Type B pancreatic cell (in vitro differentiated cells): ENCODE measurements at places on chromosomes 2 and 18. TPM values are rescaled to one million over a fixed set of nuclear protein-coding genes. Genes with fewer than 3 reads are reported as not detected.

VWA3B gene
- total RNA-seq, result 0.38 and 4.1 TPM in 2 replicates

ERFE gene
- total RNA-seq, result 0.29 and 3.8 TPM in 2 replicates

NYAP2 gene
- 0.46 and 1.00 TPM in 2 replicates for total RNA-seq

GPBAR1 gene
- 2.1 and 5.7 TPM in 2 replicates for total RNA-seq

DNA sequence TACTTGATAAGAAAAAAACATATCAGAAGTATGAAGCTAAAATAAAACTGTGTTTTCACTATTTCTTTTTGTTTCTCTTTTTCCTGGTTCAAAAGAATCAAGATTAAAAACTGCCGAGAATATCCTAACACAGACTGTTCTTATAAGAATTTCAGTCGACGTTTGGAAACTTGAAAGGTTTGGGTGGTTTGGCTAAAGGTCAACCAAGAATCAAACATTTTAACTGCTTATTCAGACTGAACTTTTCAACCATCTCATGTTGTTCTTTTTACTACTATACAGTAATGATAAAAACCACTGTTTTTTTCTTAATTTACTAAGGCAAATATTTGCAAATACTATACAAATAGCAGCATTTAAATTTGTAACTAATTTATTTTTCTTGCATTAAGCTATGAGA is 308.5 kb upstream of the TFPI start:
- no peak for DNase-seq

DNA sequence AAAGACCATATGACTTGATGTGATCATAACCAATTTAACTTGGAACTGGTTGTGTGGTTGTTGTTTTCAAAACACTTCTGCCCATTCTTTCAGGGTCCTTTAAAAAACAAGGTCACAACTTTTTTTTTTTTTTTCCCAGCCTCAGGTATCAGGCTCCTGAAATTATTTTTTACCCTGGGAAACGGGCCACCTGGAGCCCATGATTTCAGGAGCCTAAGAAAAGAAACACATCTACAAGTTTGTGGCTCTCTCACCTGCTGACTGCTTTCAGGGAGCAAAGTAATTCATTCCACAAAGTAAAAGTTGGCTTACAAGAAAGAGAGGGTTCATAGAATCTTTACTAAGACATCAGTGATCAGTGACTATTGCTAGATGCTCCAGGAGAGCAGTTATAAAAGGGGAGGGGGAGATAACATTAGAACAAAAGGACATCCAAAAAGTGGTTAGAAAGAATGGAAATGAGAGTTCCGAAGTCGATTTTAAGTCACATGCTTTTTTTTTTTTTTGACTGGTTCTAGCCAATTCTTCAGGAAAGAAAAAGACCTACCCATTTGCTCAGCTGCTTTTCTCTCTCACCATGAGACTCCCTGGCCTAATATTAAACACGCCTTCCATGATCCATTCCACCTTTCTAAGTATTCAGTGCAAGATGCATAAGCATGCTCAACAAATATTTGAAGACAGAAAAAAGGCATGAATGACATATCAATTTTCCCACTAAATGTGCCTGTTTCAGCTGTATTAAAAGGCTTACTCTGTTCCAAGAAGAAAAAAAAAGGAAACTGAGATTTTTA is 267.3 kb downstream of the LRATD1 start:
- no peak for DNase-seq

DNA sequence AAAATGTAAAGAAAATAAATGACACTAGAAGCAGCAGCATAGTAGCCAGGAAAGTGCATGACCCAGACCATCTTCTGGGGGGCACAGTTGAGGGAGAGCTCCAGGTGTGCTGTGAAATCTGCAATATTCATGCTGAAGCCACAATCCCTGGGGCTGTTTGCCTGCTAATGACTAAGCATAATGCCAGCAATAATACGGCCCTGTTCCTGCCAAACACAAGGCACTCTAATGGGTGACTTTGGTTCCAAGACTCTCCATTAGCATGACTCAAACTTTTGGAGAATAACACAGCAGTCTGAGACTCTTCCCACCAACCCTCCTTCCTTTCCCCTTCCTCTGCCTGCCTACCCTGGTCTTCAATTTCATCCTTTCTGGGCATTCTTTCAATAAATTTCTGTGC is 77.9 kb upstream of the DOCK10 start:
- DNase-seq, result no peak

- no peak for DNase-seq
Measured at GRCh38 chr18:67916097-67916496, 399.6 kb upstream of the DSEL start.

DNA sequence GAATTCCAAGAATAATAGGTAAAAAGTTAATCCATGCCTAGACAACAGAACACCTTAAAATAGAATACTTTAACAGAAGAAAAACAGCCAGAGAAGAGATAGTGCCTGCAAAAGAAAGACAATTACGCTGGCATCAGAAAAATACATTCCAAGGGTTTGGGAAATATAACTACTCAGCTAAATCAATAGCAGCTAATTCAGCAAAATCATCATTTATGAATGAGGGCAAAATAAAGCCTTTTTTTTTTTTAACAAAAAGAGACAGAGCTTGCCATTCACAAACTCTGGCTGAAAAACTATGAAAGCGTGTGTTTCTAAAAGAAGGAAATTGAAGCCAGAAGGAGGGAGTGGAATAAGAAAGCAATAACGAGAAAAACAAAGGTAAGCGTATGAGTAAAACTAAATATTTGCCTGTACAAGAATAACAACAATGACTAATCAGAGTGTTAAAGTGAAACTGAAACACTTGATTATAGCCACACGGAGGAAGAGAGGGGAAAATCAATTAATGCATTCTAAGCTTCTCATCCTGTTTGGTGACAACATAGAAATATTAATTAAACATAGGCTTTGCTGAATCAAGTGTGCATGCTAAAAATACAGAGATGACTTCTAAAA is 90.2 kb downstream of the EHD3 start:
- no peak for DNase-seq

- DNase-seq, result no peak
Measured at GRCh38 chr2:69030800-69031428, 17.9 kb downstream of the ANTXR1 start.
